ENCODE measurements at places on chromosomes 3 and 15.
A peak's percentile ranks its signal among the peaks of the same experiment; 100 is the strongest.

- H3K27me3 ChIP-seq, result no peaks in the 10 kb centered on the region
- H3K27ac ChIP-seq, result no peak overlapping the region
- no peaks in the 10 kb centered on the region for H3K4me1 ChIP-seq
- H3K4me3 ChIP-seq, result no peak overlapping the region
- DNase-seq, result no peak
These were observed 25.1 kb downstream of the CD80 start for GRCh38 chr3:119534296-119534695.

GRCh38 chr3:186210852-186211500 lies 102.1 kb upstream of the ETV5 start:
- H3K36me3 ChIP-seq, result no peaks in the 10 kb centered on the region
- H3K27ac ChIP-seq, result peak overlapping the region; percentile 64
- peaks cover 21% of the 10 kb centered on the region for H3K4me1 ChIP-seq
- DNase-seq, result no peak
- no peaks in the 10 kb centered on the region for H3K27me3 ChIP-seq

DNA sequence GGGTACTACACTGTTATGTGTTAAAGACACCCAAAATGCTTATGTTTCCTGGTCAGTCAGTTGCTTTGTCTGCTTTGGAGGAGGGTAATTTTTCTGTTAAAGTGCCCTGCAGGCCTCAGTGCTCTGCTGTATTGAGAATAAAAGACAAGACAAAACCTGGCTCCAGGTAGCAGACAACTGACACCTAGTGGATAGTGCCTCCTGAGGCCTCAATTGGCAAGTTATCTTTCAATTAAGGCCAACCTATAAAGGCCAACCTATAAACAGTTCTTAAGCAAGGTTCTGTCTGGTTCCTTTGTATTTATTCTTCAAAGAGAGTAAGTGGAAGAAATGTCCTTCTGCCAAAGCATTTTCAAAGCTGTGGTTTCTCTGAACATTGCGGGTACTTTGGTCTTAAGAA lies 773.8 kb downstream of the MECOM start:
- no peaks in the 10 kb centered on the region for H3K36me3 ChIP-seq
- H3K4me3 ChIP-seq, result no peak overlapping the region
- no peaks in the 10 kb centered on the region for H3K27me3 ChIP-seq
- no peak for DNase-seq

DNA sequence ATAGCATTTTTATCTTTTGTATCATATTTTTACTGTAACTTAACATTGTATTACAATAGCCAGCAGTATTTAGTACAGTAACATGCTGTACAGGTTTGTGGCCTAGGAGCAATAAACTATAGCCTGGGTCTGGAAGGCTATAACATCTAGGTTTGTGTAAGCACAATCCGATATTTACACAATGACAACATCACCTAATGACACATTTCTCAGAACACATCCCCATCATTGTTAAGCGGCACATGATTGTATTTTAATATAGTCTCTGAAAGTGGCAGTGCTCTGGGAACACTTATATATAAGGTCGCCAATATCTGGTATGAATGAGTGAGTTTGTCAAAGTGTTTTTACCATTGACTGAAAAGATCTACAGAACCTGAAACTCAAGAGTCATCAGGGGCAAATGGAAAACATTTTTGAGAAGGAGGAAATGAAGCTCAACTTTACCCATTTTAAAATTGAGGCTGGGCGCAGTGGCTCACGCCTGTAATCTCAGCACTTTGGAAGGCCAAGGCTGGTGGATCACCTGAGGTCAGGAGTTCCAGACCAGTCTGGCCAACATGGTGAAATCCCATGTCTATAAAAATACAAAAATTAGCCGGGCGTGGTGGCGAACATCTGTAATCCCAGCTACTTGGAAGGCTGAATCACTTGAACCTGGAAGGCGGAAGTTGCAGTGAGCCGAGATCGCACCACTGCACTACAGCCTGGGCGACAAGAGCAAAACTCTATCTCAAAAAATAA lies 38.8 kb upstream of the TNFSF10 start:
- peaks cover 3% of the 10 kb centered on the region for H3K36me3 ChIP-seq
- no peaks in the 10 kb centered on the region for H3K27me3 ChIP-seq
- DNase-seq, result no peak
- H3K4me3 ChIP-seq, result peak overlapping the region; percentile 51
- H3K27ac ChIP-seq, result peak overlapping the region; percentile 89

DNA sequence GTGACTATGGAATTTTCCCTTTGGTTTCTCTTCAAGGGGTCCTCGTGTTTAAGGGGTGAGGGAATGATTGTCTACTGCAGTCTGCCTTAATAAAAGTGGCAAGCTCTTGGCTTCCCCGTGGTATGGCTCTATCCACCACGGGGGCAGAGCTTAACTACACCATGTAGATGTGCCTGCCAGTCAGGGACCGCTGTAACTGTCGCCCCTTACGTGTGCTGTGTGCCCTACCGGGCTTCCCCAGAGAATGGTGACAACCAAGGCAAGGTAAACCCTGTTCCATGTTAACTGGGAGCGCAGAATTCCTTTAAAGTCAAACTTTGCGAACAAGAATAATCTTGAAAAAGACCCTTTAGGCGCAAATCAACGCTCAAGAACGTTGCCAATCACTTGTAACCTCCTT lies 966 bp upstream of the C3orf80 start:
- peaks cover 10% of the 10 kb centered on the region for H3K4me1 ChIP-seq
- H3K36me3 ChIP-seq, result no peaks in the 10 kb centered on the region
- DNase-seq, result no peak
- peaks cover 80% of the 10 kb centered on the region for H3K27me3 ChIP-seq

DNA sequence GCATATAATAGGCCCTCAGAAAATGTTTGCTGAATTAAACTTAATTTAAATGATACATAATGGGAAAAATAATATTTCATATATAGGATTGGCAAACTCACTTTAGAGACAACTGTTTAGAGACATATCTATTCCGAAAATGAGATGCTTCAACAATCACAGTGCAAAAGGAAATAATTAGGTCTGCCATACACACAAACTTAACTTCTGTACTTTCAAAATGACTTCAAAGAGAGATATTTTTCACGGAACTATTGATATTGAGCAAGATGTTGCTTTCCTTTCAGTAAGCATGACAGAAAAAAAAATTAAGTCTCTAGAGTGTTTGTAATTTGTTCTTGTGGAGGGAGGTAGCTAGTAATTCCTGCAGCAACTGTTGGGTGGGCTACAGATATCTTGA lies 769.5 kb downstream of the TUSC7 start:
- no peaks in the 10 kb centered on the region for H3K27me3 ChIP-seq
- H3K4me1 ChIP-seq, result peaks cover 2% of the 10 kb centered on the region
- H3K27ac ChIP-seq, result no peak overlapping the region
- no peak overlapping the region for H3K4me3 ChIP-seq
- no peak for DNase-seq

GRCh38 chr3:37190667-37191066 lies 16.3 kb upstream of the LRRFIP2 start:
- no peaks in the 10 kb centered on the region for H3K27me3 ChIP-seq
- DNase-seq, result no peak
- no peaks in the 10 kb centered on the region for H3K4me1 ChIP-seq
- no peak overlapping the region for H3K27ac ChIP-seq
- no peak overlapping the region for H3K4me3 ChIP-seq

DNA sequence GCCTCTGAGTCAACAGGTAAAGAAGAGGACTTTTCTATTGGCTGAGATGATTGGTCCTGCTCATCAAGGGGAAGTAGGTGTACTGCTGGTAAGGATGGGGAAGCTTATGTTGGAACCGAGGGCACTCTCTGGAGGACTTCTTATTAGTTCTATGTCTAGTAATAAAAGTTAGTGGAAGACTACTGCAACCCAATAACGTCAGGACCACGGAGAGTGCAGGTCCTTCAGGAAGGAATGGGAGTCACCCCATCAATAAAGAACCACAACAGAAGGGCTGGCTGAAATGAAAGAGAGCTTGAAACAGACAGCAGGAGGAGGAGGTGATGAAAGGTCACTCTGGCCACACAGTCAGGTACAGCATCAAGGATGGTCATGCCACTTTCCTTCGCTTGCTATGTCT lies 68.8 kb upstream of the PRR23E start:
- H3K4me1 ChIP-seq, result no peaks in the 10 kb centered on the region
- DNase-seq, result no peak
- H3K4me3 ChIP-seq, result no peak overlapping the region
- no peak overlapping the region for H3K27ac ChIP-seq

- DNase-seq, result no peak
- no peak overlapping the region for H3K27ac ChIP-seq
- H3K4me3 ChIP-seq, result no peak overlapping the region
- no peaks in the 10 kb centered on the region for H3K36me3 ChIP-seq
- peaks cover 6% of the 10 kb centered on the region for H3K4me1 ChIP-seq
These were observed 66.7 kb upstream of the TNIK start for GRCh38 chr3:171526869-171527268.

DNA sequence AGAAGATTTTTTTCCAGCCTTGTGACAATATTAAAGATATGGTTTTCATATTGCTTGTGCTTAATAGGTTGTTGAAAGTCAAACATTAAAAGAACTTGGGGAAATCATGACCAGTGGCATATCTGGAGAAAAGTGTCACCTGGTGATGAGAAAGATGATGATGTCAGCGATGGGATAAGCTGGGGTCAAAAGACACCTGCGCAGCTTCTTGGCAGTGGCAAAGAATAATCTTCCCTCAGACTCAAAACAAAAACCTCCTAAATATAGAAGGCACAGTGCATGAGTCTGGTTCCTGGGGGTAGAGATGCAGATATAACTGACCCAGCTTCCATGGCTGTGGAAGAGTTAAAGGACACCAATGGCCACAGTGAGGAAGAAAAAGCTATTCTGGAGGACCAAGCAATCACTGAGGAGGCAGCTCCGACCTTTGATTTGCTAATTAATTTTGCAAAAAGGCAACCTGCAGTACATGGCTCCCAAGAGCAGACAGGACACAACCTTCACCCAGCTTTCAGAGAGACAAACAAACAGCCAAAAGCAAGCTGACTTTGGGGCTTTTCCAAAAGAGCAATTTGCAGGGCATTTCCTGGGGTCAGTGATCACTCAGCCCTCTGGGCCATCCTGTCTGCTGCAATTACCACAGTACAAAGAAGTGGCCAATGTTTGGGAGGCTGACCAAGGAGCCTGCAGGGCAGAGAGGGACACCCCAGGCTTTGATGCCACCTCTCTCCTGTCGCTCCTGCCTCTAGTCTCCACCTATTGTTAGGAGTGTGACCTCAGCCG lies 17.6 kb upstream of the SEMA5B start:
- H3K4me1 ChIP-seq, result no peaks in the 10 kb centered on the region
- no peak overlapping the region for H3K27ac ChIP-seq
- DNase-seq, result no peak
- H3K4me3 ChIP-seq, result no peak overlapping the region
- no peaks in the 10 kb centered on the region for H3K36me3 ChIP-seq

GRCh38 chr3:41881233-41881821 lies 80.6 kb downstream of the ULK4 start:
- no peaks in the 10 kb centered on the region for H3K36me3 ChIP-seq
- no peak overlapping the region for H3K27ac ChIP-seq
- no peak overlapping the region for H3K4me3 ChIP-seq
- H3K4me1 ChIP-seq, result no peaks in the 10 kb centered on the region

DNA sequence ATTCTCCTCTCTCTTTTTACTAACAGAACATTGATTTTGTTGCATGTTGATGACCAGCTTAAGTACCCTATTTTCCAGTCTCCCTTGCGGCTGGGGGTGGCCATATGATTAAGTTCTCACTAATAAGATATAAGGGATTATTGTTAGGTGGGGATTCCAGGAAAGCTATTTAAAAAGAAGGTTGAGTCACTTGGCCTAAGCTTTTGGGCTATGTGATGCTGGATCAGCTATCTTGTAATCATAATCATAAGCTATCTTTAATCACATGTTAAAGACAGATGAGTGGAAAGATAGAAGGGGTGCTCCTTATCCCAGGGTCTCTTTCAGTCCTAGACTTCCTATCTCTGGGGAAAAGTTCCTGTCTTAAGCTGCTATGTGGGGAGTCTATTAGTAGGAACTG lies 59.9 kb downstream of the CGNL1 start:
- H3K27ac ChIP-seq, result no peak overlapping the region
- peaks cover 14% of the 10 kb centered on the region for H3K4me1 ChIP-seq
- H3K4me3 ChIP-seq, result no peak overlapping the region
- H3K27me3 ChIP-seq, result no peaks in the 10 kb centered on the region

GRCh38 chr3:97647441-97647982 lies 117.0 kb upstream of the ARL6 start:
- H3K27ac ChIP-seq, result no peak overlapping the region
- H3K4me1 ChIP-seq, result no peaks in the 10 kb centered on the region
- H3K4me3 ChIP-seq, result no peak overlapping the region
- no peaks in the 10 kb centered on the region for H3K36me3 ChIP-seq

- no peak overlapping the region for H3K4me3 ChIP-seq
- H3K36me3 ChIP-seq, result no peaks in the 10 kb centered on the region
- H3K27me3 ChIP-seq, result no peaks in the 10 kb centered on the region
- peaks cover 25% of the 10 kb centered on the region for H3K4me1 ChIP-seq
- no peak overlapping the region for H3K27ac ChIP-seq
- no peak for DNase-seq
These were observed 32.2 kb upstream of the LACTB start for GRCh38 chr15:63089260-63090043.

DNA sequence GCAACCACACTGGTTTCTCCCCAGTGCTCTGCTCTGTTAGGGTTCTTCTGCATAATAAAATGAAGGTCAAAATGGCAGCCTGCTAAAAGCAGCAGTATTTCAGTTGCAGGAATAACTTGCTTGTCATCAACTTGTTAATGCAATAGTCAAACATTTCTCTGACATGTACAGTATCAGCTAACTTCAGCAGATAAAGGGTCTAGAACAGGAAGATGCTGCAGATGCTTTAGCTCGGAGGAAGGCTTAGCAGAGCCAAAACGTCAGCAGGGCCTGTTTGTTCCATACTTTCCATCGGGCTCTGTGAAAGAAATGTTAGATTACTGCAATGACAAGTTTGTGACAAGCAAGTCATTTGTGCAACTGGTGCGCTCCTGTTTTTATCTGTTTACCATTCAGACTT lies 291.9 kb downstream of the TIGIT start:
- no peak overlapping the region for H3K27ac ChIP-seq
- no peak overlapping the region for H3K4me3 ChIP-seq
- DNase-seq, result no peak
- no peaks in the 10 kb centered on the region for H3K4me1 ChIP-seq

DNA sequence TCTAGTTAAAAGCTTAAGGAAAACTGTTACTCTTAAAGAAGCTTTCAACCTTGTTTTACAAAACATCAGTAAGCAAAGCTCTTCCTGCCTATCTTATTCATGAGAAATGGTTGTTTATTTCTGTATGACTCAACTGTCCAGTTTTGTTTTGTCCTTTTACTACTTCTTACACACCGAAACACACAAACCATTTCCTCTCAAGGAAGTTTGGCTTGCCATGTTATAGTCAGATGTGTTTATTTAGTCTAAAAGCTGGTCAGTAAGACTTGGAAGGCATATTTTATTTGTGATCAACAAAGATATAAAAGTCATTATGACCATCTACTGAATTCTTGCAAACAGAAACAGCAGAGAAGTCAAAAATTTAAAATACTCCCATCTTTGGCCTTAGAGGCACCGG lies 53.2 kb upstream of the RBSN start:
- H3K4me1 ChIP-seq, result no peaks in the 10 kb centered on the region
- no peak for DNase-seq
- H3K36me3 ChIP-seq, result no peaks in the 10 kb centered on the region
- no peak overlapping the region for H3K4me3 ChIP-seq

- no peak overlapping the region for H3K4me3 ChIP-seq
- DNase-seq, result no peak
- peaks cover 6% of the 10 kb centered on the region for H3K4me1 ChIP-seq
- H3K27me3 ChIP-seq, result no peaks in the 10 kb centered on the region
- no peak overlapping the region for H3K27ac ChIP-seq
These were observed 94.1 kb downstream of the PYDC2 start for GRCh38 chr3:191555037-191555436.
